Activated naive CD4-positive, alpha-beta T cell treated with anti-CD3 and anti-CD28 coated beads, Interleukin-2, amount 10 ng/mL, durations not matched to agents 5 hours and 36 hours (primary cell): ENCODE measurements at places on chromosomes 2 and 18. TPM values are rescaled to one million over a fixed set of nuclear protein-coding genes. Genes with fewer than 3 reads are reported as not detected.

Gene LRRC30
- total RNA-seq: not detected

Gene MEX3C
- total RNA-seq: 57.3 TPM

Gene TSPYL6
- not detected for total RNA-seq

Gene ARHGEF33
- not detected for total RNA-seq

Gene CASP10
- 58.3 TPM for total RNA-seq

Gene ABCG8
- not detected for total RNA-seq
